ENCODE measurements at places on chromosomes 4 and X. TPM values are rescaled to one million over a fixed set of nuclear protein-coding genes. Genes with fewer than 3 reads are reported as not detected.

DNA sequence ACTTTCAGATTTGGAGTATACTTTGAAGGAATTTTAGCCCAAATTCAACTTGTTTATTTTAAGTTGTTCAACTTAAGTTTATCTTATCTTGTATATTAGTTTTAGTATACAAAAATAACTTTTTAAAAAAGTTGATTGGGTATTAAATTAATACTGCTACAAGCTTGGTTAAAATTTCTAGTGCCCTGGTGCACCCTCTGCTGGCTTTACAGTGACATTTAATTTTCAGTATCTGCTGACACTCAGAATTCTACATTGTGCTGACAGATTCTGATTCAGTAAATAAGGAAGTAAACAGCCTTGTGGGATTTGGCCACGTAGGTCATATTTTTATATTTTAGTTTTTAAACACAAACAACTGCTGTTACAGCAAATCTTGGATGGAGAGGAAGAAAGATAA lies 2.9 kb downstream of the EDA start:
- H3K27me3 ChIP-seq, result peaks cover 14% of the 10 kb centered on the region
- H3K36me3 ChIP-seq, result no peaks in the 10 kb centered on the region
- H3K4me3 ChIP-seq, result no peak overlapping the region
- 0 out of 2 replicates have a peak, but pooled peaks cover 4% of the 10 kb centered on the region for H3K4me1 ChIP-seq
- DNase-seq, result peak; percentile 35

STK32B gene
- total RNA-seq, result 1.5 TPM

- H3K4me1 ChIP-seq, result no peaks in the 10 kb centered on the region
- H3K27me3 ChIP-seq, result no peaks in the 10 kb centered on the region
- H3K36me3 ChIP-seq, result no peaks in the 10 kb centered on the region
Measured at GRCh38 chr4:129046055-129046959, 47.0 kb downstream of the SCLT1 start.

DNA sequence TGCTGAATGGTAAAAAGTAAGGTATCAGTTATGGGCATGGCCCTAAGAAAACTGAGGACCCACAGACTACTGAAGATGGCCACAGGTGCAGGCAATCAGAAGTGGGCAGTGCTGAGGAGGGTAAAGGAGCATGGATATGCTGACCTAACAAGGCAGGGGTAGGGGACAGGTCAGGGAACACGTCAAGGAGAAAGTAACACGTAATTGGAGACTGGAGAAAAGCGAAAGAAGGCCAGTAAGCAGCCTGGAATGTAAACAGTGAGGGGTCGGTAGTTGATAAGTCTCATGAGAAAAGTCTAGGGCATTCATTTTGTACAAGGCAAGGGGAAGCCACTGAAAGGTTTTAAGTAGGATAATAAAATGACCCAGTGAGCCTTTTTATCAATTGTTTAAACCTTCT lies 153.3 kb downstream of the PRDM5 start:
- H3K4me3 ChIP-seq, result no peak overlapping the region
- H3K4me1 ChIP-seq, result no peaks in the 10 kb centered on the region
- H3K36me3 ChIP-seq, result no peaks in the 10 kb centered on the region
- no peak for DNase-seq
- no peaks in the 10 kb centered on the region for H3K27me3 ChIP-seq
- no peak overlapping the region for H3K27ac ChIP-seq

GRCh38 chrX:107465932-107466620 lies 16.6 kb downstream of the FRMPD3 start:
- H3K27me3 ChIP-seq, result no peaks in the 10 kb centered on the region
- H3K36me3 ChIP-seq, result no peaks in the 10 kb centered on the region
- H3K27ac ChIP-seq, result no peak overlapping the region

DNA sequence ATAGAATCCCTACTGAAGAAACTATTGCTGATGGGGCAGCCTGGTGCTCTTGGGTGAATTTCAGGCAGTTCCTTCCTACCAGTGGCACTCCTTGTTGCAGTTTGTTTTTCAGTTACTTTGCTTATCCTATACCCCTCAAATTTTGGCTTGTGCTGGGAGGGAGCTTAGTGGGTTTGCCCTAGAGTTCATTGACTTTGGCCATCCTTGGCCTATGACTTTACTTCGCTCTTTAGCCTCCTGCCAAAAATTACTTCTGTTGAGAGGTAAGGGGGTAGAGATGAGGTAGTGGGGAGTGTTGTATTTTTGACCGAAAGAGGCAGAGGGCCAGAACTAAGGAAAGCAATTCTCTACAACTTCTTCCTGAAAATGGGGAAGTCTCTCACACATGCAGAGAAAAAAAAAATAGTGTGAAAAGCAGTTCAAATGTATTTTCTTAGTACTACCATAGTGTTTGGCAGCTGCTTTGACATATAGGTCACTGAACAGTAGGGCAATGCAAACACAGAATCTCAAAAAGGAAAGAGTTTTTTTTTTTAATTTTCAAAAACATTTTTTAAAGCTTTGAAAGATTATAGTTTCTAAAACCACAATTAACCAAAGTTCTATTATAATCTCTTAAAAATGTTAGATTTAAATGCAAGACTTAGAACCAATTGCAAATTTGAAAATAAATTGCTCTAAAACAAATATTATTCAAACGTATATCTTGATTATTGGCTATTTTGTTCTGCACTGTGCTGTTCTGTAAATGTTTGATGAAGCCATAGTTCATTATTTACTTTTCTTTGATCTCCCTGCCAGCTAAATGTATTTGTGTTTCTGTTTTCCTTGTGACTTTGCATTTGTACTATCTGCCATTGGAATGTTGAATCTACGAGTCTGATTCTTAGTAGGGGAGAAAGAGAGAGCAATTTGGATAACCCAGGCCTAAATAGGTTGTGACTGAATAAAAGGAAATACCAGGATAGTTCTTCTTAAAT lies 73.6 kb downstream of the DCK start:
- H3K36me3 ChIP-seq, result no peaks in the 10 kb centered on the region
- DNase-seq, result no peak
- no peaks in the 10 kb centered on the region for H3K4me1 ChIP-seq

DNA sequence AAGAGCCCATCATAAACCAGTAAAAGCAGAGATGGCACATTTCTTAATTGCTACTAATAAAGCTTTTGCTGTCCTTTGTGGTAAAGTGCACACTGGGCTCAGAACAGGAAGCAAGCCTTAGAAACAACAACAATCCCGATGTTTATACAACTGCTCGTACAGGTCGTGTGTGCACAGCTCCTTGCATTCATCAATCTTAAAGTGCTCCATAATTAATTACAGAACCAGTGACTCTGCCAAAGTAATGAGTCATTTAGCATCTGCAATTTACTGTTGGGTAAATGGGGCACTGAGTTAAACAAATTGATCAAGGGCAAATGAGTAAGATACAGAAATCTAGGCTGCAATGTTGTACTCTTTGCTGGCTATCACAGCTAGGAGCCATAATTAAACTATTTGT lies 61.3 kb upstream of the TXK start:
- no peaks in the 10 kb centered on the region for H3K36me3 ChIP-seq
- no peak overlapping the region for H3K27ac ChIP-seq
- no peaks in the 10 kb centered on the region for H3K27me3 ChIP-seq
- peaks cover 12% of the 10 kb centered on the region for H3K4me1 ChIP-seq
- no peak for DNase-seq

TRIM60 gene
- total RNA-seq, result not detected

GRCh38 chr4:23455456-23456158 lies 434.2 kb downstream of the PPARGC1A start:
- no peak overlapping the region for H3K4me3 ChIP-seq
- H3K36me3 ChIP-seq, result no peaks in the 10 kb centered on the region
- peak; percentile 73 for DNase-seq
- H3K27me3 ChIP-seq, result no peaks in the 10 kb centered on the region
- H3K27ac ChIP-seq, result no peak overlapping the region

- H3K36me3 ChIP-seq, result no peaks in the 10 kb centered on the region
- H3K4me1 ChIP-seq, result no peaks in the 10 kb centered on the region
- DNase-seq, result no peak
- no peak overlapping the region for H3K27ac ChIP-seq
- H3K27me3 ChIP-seq, result no peaks in the 10 kb centered on the region
Measured at GRCh38 chr4:79357365-79357764, 31.5 kb upstream of the NAA11 start.

DNA sequence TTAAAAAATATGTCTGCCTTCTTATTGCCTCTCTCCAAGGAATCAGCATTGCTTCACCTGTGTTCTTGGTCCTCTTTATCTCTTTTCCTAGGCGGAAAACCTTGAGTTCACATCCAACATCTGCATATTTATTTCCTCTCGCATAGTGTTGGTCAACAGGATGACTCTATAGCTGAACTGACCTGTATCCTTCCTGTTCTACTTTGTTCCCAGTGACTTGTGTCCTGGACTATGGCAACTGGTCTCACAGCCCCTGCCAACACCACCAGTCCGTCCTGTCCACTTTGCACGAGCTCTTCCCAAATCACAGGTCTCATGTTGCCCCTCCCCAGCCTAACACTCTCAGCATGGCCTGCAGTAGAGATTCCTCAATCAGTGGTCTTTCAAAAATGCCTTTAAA lies 2.0 kb downstream of the DIPK2B start:
- H3K4me1 ChIP-seq, result no peaks in the 10 kb centered on the region
- no peak for DNase-seq
- H3K27ac ChIP-seq, result no peak overlapping the region
- no peaks in the 10 kb centered on the region for H3K36me3 ChIP-seq

GLRA3 gene
- total RNA-seq, result not detected

DNA sequence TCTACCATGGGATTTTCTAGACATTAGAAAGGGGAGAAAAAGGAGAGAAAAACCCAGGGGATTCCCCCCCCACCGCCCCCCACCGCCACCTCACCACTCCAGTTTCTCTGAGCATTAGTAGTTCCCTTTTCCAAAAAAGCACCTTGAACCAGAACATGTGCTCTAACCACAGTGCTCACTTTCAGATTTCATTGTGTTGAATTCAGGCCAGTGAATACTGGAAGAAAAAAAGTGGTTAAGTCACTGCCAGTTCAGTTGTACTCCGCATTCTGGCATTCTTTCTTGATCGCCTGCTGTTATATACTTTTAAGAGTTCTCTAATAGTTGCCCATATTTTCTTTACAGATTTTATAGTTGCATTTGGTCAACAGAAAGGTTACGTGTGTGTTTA lies 40.9 kb downstream of the JADE3 start:
- H3K4me1 ChIP-seq, result peaks cover 26% of the 10 kb centered on the region
- no peaks in the 10 kb centered on the region for H3K27me3 ChIP-seq
- no peak overlapping the region for H3K4me3 ChIP-seq
- no peaks in the 10 kb centered on the region for H3K36me3 ChIP-seq
- no peak for DNase-seq

VCX3B gene
- not detected for total RNA-seq

S100G gene
- not detected for total RNA-seq

DNA sequence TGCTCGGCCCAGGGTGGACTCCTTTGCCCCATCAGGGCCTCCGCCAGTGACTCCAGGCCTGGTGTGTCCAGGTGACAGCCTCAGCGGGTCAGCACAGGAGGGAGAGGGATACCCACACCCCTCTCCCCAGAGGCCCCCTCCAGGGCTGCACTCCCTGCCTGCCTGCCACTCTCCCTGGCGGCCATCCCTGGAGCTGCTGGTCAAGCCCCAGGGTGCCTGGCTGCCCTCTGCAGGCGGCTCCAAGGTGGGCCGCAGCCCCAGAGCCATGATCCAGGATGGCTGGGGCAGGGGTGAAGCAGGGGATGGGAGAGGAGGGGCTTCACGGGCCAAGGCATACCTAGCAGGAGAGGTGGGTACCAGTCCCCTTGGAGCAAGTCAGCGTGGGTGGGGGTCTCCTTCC lies 3.8 kb downstream of the FGFRL1 start:
- peaks cover 10% of the 10 kb centered on the region for H3K27me3 ChIP-seq
- DNase-seq, result no peak
- no peak overlapping the region for H3K27ac ChIP-seq

GRCh38 chr4:42708625-42709024 lies 51.7 kb upstream of the ATP8A1 start:
- peaks cover 18% of the 10 kb centered on the region for H3K4me1 ChIP-seq
- H3K27ac ChIP-seq, result no peak overlapping the region
- H3K4me3 ChIP-seq, result no peak overlapping the region
- no peaks in the 10 kb centered on the region for H3K36me3 ChIP-seq

MAP3K15 gene
- 3.1 TPM for total RNA-seq

DNA sequence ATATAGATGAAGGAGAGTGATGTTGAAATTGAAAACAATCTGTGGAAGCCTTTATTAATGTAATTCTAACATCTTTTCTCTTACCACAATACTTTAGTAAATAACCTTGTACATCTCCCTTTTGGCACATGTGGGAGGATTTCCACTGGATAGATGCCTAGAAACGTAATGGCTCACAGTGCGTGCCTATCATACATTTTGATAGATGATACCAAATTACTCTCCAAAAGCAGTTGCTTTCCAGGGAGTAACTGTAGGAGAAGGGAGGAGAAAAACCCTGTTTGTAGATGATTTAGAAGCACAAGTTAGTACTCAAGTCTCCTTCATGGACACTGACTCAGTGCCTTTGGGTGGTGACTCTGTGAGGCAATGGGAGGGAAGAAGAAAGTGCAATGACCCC lies 476.3 kb downstream of the CCSER1 start:
- no peaks in the 10 kb centered on the region for H3K36me3 ChIP-seq
- no peaks in the 10 kb centered on the region for H3K4me1 ChIP-seq
- no peak overlapping the region for H3K27ac ChIP-seq
- DNase-seq, result no peak
- H3K4me3 ChIP-seq, result no peak overlapping the region

GRCh38 chr4:138305050-138305449 lies 62.9 kb upstream of the SLC7A11 start:
- DNase-seq, result no peak
- H3K4me1 ChIP-seq, result peaks cover 5% of the 10 kb centered on the region
- H3K36me3 ChIP-seq, result no peaks in the 10 kb centered on the region
- H3K27me3 ChIP-seq, result no peaks in the 10 kb centered on the region
- H3K4me3 ChIP-seq, result no peak overlapping the region
- H3K27ac ChIP-seq, result no peak overlapping the region

DNA sequence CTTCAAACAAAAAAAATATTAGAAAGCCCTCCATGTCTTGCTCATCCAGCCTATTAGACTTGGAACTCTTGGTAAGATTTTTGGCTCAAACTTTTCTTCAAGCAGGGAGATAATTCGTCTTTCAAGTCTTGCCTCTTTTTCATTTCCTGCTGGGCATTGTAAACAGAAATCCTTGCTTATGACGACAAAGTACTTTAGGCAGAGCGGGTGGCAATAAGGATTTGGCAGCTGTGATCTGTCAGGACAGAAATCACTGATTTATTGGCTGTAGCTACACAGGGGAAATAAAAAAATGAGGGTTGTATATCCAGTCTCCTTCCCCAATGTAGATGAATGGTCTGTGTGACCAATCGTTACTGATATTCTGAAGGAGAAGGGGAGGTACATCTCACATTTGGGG lies 121.6 kb downstream of the SLC4A4 start:
- no peaks in the 10 kb centered on the region for H3K36me3 ChIP-seq
- no peaks in the 10 kb centered on the region for H3K27me3 ChIP-seq
- DNase-seq, result no peak
- H3K4me1 ChIP-seq, result no peaks in the 10 kb centered on the region

AADAT gene
- total RNA-seq, result 4.5 TPM

- peak overlapping the region; percentile 3 for H3K27ac ChIP-seq
- DNase-seq, result peak; percentile 45
- no peaks in the 10 kb centered on the region for H3K27me3 ChIP-seq
- H3K4me3 ChIP-seq, result no peak overlapping the region
- H3K4me1 ChIP-seq, result peaks cover 20% of the 10 kb centered on the region
Measured at GRCh38 chr4:78809928-78810835, 34.0 kb downstream of the BMP2K start.
